ENCODE measurements at places on chromosomes 2 and 18. TPM values are rescaled to one million over a fixed set of nuclear protein-coding genes. Genes with fewer than 3 reads are reported as not detected.

The CIDEA gene
- not detected for total RNA-seq

The DOK1 gene
- total RNA-seq: 9.9 TPM

The REG3A gene
- 0.46 TPM for total RNA-seq

The PLCL1 gene
- 15.3 TPM for total RNA-seq

The LMAN1 gene
- total RNA-seq: 48.3 TPM

- DNase-seq: no peak
- no peaks in the 10 kb centered on the region for H3K4me1 ChIP-seq
- no peak overlapping the region for H3K27ac ChIP-seq
- H3K27me3 ChIP-seq: no peaks in the 10 kb centered on the region
- no peak overlapping the region for H3K4me3 ChIP-seq
- no peaks in the 10 kb centered on the region for H3K36me3 ChIP-seq
Measured at GRCh38 chr2:317501-318424, 29.9 kb upstream of the ALKAL2 start.

DNA sequence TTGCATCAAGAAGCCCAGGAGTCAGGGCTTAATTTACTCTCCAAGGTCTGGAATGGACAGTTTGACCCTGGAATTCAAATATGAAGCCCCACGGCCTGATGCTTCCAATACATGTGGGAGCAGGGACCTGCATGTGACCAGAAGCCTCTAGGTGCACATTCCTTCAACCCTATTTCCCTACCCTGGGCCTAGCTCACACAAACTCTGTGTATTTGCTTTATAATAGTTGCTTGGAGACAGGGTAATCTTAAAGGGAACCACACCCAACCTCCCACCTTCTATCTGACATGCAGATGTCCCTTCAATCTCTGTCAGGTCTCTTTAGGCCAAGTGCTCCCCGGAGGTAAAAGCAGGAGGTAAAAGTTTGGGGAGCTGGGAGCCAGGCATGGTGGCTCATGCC lies 55.4 kb upstream of the PPP1CB start:
- H3K36me3 ChIP-seq: no peaks in the 10 kb centered on the region
- no peak for DNase-seq
- H3K4me1 ChIP-seq: no peaks in the 10 kb centered on the region
- no peak overlapping the region for H3K4me3 ChIP-seq
- no peaks in the 10 kb centered on the region for H3K27me3 ChIP-seq
- no peak overlapping the region for H3K27ac ChIP-seq

DNA sequence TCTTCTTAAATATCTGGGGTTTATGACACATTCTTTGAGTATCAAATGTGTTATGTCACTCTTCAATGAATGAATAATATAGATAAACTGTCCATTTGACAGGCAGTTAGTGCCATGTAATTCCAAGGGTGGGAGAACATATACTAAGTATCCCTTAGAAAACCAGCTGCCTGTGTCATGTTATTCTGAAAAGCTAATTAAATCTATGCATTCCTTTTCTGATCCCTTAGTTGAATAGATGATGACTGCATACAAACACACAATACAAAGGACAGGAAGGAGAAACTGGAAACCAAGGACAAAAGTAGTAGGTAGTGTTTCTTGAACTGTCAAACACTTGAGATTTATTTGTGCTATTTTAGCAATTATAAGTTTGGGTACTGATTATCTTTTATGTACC lies 8.3 kb downstream of the ARHGAP28 start:
- no peaks in the 10 kb centered on the region for H3K36me3 ChIP-seq
- no peak overlapping the region for H3K27ac ChIP-seq
- no peak overlapping the region for H3K4me3 ChIP-seq

DNA sequence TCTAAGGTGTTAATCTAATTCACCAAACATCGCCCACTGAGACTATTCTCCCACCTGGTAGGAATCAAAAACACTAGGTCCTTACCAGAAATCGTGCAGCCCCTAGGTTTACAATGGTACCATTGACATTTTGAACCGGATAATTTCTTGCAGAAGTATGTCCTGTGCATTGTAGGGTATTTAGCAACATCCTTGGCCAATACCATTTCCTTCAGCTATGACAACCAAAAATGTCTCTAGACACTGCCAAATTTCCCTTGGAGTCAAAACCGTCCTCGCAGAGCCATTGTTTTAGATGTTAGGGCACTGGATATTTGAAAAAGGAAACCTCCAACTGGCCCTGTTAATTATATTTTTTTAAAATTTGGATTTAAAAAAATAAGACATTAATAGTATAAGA lies 3.8 kb downstream of the VPS54 start:
- no peak overlapping the region for H3K27ac ChIP-seq
- no peaks in the 10 kb centered on the region for H3K27me3 ChIP-seq
- DNase-seq: no peak
- no peak overlapping the region for H3K4me3 ChIP-seq
- H3K4me1 ChIP-seq: peaks cover 14% of the 10 kb centered on the region

Data from T-cell (primary cell).